ENCODE measurements at places on chromosomes 1 and 21. TPM values are rescaled to one million over a fixed set of nuclear protein-coding genes. Genes with fewer than 3 reads are reported as not detected.
A peak's percentile ranks its signal among the peaks of the same experiment; 100 is the strongest.

DNA sequence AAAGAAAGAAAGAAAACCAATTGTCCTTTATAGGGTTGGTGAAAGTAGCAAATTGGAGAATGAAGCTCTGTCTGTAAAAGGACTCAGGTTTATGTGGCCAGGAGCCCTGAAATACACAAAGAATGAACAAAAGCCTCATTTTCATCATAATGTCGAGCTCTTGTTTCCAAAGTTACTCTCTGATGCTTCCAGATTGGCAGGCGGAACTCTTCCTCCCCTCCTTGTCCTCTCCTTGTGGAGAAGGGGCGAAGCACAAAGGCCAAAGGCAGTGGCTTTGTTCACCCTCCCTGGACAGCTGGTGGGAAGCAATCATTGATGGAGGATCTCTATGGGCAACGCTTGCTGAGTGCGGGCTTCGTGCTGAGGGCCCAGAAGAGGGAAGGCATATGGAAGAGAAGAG is 5.6 kb downstream of the CA6 start:
- H3K36me3 ChIP-seq: no peaks in the 10 kb centered on the region
- no peak overlapping the region for H3K27ac ChIP-seq
- no peaks in the 10 kb centered on the region for H3K4me1 ChIP-seq
- H3K4me3 ChIP-seq: no peak overlapping the region
- DNase-seq: no peak
- no peaks in the 10 kb centered on the region for H3K27me3 ChIP-seq

DNA sequence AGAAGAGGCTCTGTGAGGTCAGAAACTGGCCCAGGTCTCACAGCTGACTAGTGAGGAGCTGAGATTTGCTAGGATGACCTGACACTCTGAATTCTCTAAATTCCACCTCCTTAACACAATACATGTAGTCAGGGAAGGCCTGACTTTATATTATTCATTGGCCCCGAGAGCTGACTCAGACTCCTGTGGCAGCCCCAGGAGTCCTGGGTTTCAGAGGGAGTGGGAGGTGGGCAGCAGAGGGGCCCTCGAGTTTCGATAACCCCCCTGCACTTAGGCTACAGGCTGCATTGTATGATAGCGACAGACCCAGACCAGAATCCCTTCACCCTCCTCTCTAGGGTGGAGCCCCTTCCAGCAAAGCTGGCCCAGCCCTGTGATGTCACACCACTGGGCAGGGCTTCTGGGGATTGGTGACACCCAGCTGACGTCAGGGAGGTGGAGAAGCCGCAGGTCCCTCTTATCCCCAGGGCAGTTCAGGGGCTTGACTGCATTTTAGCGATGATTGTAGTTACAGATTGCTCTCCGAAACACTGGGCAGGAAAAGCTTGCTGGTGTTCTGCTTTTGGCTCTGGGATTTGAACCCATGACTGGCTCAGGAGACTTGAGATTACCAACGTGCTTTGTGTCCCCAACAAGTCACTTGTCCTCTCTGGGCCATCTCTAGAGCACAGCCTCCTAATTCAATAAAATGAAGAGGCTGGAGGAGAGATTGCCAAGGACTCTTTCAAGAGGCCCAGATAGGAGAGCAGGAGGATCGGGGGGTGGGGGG is 17.0 kb upstream of the GPR37L1 start:
- no peak for DNase-seq
- H3K36me3 ChIP-seq: no peaks in the 10 kb centered on the region
- H3K4me3 ChIP-seq: no peak overlapping the region
- no peaks in the 10 kb centered on the region for H3K27me3 ChIP-seq
- H3K27ac ChIP-seq: no peak overlapping the region
- H3K4me1 ChIP-seq: no peaks in the 10 kb centered on the region

GRCh38 chr1:164771041-164771618 is 212.1 kb downstream of the PBX1 start:
- no peak for DNase-seq
- no peak overlapping the region for H3K4me3 ChIP-seq
- H3K27me3 ChIP-seq: no peaks in the 10 kb centered on the region
- H3K27ac ChIP-seq: no peak overlapping the region

- no peaks in the 10 kb centered on the region for H3K4me1 ChIP-seq
- H3K4me3 ChIP-seq: no peak overlapping the region
- H3K27me3 ChIP-seq: no peaks in the 10 kb centered on the region
- no peak for DNase-seq
Observed at GRCh38 chr1:208691012-208691411, 446.8 kb upstream of the PLXNA2 start.

Gene REG4
- not detected for total RNA-seq

Gene MEX3A
- total RNA-seq: 0.73 TPM

Gene SYCP1
- not detected for total RNA-seq

GRCh38 chr1:61842863-61843514 is 100.7 kb downstream of the PATJ start:
- no peaks in the 10 kb centered on the region for H3K4me1 ChIP-seq
- H3K4me3 ChIP-seq: no peak overlapping the region
- no peaks in the 10 kb centered on the region for H3K27me3 ChIP-seq

DNA sequence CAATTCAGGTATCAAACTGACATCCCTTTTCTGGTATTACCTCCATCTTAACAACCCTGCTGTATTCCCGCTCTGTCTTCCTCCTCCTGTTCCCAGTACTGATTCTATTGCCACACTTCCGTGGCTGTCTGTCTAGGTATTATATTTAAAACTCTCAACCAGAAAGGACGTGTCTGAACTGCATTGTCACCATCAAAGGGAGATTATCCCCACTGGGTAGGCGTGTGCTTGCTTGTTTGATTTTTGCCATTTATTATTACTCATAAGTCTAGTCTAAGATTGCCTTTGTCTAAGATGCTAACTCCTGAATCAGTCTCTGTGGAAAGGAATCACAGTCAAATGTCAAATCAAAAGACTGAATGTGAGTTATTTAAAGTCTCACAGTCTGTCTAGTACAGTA is 650.1 kb downstream of the KCNT2 start:
- H3K4me1 ChIP-seq: no peaks in the 10 kb centered on the region
- no peak overlapping the region for H3K27ac ChIP-seq
- no peaks in the 10 kb centered on the region for H3K27me3 ChIP-seq

DNA sequence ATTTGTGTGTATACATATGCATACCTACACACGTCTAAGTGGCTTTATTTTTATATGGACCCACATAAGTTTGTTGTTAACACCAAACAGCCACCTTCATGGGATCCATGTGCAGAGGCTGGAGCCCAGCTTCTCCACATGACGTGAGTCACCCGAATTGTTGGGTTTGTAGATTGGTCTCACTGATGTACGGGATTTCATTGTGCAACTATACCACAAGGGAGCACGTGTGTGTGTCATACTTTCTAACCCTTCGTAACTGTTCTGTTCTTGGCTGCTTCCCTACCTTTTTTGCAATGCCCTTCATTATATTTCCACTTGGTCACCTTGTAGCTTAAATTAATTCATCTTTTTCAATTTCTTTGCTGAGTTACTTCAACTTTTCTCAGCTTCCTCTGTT is 21.0 kb downstream of the SPRTN start:
- peaks cover 2% of the 10 kb centered on the region for H3K36me3 ChIP-seq
- DNase-seq: no peak
- H3K4me1 ChIP-seq: peaks cover 3% of the 10 kb centered on the region
- H3K27ac ChIP-seq: no peak overlapping the region

DNA sequence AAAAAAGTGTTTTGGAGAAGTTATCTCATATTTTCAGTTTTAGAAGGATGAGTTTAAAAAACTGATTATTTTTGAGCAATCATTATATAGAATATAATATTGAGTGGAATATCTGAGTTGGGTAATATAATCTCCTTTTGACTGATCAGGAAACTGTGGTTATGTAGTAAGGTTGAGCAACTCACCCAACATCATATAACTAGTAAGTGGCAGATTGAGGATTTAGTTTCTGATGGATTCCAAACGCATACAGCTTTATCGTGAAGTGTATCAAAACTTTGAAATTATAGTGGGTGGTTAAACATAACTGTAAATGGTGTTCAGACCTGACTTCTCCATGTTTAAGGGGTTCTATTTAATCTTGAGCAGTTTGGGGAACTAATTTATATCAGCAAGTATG is 98.6 kb downstream of the OLFM3 start:
- H3K27me3 ChIP-seq: no peaks in the 10 kb centered on the region
- H3K36me3 ChIP-seq: no peaks in the 10 kb centered on the region
- DNase-seq: no peak
- no peak overlapping the region for H3K27ac ChIP-seq
- H3K4me3 ChIP-seq: no peak overlapping the region
- H3K4me1 ChIP-seq: no peaks in the 10 kb centered on the region

Gene ITLN2
- not detected for total RNA-seq

- H3K27ac ChIP-seq: no peak overlapping the region
- H3K4me3 ChIP-seq: no peak overlapping the region
- H3K27me3 ChIP-seq: no peaks in the 10 kb centered on the region
- no peaks in the 10 kb centered on the region for H3K36me3 ChIP-seq
- no peaks in the 10 kb centered on the region for H3K4me1 ChIP-seq
- DNase-seq: no peak
Observed at GRCh38 chr1:192691041-192691440, 55.1 kb downstream of the RGS13 start.

DNA sequence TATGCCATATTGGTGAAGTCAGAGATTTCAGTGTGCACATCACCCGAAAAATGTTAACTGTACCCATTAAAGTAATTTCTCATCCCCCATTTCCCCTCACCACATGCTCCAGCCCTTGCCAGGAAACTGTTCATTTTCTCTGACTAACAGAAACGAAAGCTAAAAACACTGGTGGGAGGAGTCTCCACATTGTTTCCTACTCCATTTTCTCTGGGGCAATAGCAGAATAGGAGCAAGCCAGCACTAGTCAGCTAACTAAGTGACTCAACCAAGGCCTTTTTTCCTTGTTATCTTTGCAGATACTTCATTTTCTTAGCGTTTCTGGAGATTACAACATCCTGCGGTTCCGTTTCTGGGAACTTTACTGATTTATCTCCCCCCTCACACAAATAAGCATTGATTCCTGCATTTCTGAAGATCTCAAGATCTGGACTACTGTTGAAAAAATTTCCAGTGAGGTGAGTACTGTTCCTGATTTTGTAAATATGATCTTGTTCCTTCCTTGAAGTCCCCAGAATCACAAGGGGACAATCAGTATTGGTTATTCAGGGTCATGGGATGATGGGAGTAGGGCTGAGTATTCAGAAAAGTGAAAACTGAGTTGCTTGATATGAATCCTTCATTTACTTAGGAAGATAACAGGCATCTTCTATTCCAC is at the start of gene IFI16:
TSS of gene IFI16 (plus strand) at position 204 of the 658 bp plus-strand sequence. CDS start 4,774 bp downstream, outside the sequence.
- H3K27me3 ChIP-seq: no peaks in the 10 kb centered on the region
- H3K27ac ChIP-seq: peak within 1 kb of the TSS; percentile 66
- DNase-seq: peak; percentile 71
- peak within 1 kb of the TSS; percentile 87 for H3K4me3 ChIP-seq
- H3K4me1 ChIP-seq: peaks cover 56% of the 10 kb centered on the region
- peaks cover 8% of the 10 kb centered on the region for H3K36me3 ChIP-seq

- H3K4me3 ChIP-seq: no peak overlapping the region
- no peaks in the 10 kb centered on the region for H3K36me3 ChIP-seq
- H3K4me1 ChIP-seq: peaks cover 10% of the 10 kb centered on the region
- no peak for DNase-seq
- no peak overlapping the region for H3K27ac ChIP-seq
Observed at GRCh38 chr1:9397997-9398526, 105.4 kb downstream of the SPSB1 start.

Gene NUF2
- total RNA-seq: 1.8 TPM

Gene AMY2A
- total RNA-seq: not detected

Gene SIPA1L2
- 0.22 TPM for total RNA-seq

DNA sequence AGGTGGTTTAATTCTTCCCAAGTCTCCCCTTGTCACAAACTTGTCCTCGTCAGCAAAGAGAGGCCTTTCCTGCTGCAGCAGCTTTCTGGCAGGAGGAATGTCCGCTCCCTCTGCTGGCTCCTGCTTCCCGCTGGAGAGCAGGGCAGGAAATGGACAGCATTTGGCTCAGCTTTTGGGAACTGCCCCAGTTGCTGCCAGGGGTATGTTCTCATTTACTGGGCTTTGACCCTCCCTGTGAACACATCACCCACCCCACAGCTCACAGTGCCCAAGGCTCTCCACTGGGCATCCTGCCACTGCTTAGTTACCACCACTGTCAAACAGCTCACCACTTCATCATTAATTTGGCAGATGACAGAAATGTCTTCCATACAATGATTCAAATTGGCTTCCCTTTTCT is 75.4 kb downstream of the MRPL37 start:
- no peak overlapping the region for H3K27ac ChIP-seq
- DNase-seq: no peak
- no peaks in the 10 kb centered on the region for H3K27me3 ChIP-seq

Gene AMY1A
- total RNA-seq: not detected

GRCh38 chr1:14826731-14827326 is 228.3 kb downstream of the KAZN start:
- no peak overlapping the region for H3K4me3 ChIP-seq
- no peaks in the 10 kb centered on the region for H3K27me3 ChIP-seq
- no peaks in the 10 kb centered on the region for H3K36me3 ChIP-seq
- no peak overlapping the region for H3K27ac ChIP-seq
- no peaks in the 10 kb centered on the region for H3K4me1 ChIP-seq
- DNase-seq: no peak

Gene ZSCAN20
- total RNA-seq: 3.7 TPM

DNA sequence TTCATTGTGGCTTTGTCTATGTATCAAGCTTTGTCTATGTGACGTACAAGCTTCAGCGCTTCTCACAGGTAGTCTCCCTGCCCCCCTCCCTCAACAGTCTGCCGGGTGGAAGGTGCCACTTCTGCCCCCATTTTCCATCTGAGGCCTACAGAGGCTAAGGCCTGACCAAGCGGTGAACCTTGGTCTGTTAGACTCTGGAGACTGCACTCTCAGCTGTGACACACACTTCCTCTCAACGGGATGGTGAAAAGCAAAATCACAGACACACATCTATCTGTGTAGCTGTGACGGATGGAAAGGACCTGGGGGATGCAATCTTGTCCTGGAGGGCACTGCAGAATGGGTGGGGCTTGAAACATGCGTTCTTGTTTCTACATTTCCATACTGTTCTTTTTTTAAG is 152.9 kb upstream of the EDN2 start:
- H3K36me3 ChIP-seq: no peaks in the 10 kb centered on the region
- DNase-seq: peak; percentile 38
- peaks cover 60% of the 10 kb centered on the region for H3K4me1 ChIP-seq
- H3K4me3 ChIP-seq: no peak overlapping the region
- H3K27ac ChIP-seq: no peak overlapping the region
- no peaks in the 10 kb centered on the region for H3K27me3 ChIP-seq

DNA sequence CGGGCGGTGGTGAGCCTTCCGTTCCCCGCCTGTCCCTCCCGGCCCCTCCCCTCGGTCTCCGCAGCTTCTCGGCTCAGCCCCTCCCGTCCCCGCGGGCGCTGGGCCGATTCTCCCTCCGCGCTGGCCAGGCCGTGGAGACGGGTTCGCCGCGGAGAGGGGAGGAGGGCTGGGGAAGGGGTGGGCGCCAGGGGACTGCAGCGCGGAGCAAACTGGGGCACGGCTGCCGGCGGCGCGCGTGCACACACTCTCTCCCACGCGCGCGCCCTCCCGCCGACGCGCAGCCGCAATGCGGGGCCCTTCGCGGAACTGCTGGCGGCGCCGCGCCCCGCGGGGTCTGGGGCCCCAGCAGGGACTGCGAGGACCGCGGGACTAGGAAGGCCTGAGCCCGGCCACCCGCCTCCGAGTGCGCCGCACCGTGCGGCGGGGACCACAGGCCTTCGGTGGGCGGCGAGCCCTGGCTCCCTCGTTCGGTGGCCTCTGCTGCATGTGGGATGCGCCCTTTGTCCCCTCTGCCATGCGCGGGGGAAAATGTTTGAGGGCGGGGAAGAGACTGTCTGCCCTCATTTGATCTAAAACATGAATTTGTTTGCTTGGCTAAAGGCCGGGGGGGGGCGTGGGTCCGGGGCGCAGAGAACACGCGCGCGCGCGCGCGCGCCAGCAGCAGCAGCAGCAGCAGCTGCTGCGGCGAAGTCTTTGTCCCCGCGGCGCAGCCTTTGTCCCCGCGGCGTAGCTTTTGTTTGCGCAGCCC is 90.7 kb upstream of the VAMP3 start:
- H3K27ac ChIP-seq: no peak overlapping the region
- no peaks in the 10 kb centered on the region for H3K36me3 ChIP-seq
- H3K4me3 ChIP-seq: peak overlapping the region; percentile 64
- H3K4me1 ChIP-seq: peaks cover 6% of the 10 kb centered on the region
- peaks cover 21% of the 10 kb centered on the region for H3K27me3 ChIP-seq

Gene XCL1
- total RNA-seq: not detected

Gene TEX38
- not detected for total RNA-seq
